Thoracic aorta (tissue), 2 donors: ENCODE measurements at places on chromosomes 4 and X.

DNA sequence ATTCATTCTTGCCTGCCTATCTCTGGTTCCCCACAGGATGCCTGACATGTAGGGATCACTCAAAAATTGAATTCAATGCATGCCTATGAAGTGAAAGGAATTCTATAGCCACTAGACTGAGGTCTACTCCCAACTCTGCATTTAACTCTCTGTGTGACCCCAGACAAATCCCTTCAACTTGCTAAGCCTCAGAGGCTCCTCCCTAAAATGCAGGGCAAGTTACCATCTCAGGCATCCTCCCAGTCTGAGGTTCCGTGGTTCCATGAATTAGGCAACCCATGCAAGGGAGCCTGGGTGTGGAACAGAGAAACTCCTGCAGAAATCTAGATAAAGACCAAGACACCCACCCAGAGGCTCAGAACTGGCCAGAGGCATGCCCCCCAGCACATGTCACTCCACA, 6.6 kb downstream of the SRPX start:
- DNase-seq, result no peak

DNA sequence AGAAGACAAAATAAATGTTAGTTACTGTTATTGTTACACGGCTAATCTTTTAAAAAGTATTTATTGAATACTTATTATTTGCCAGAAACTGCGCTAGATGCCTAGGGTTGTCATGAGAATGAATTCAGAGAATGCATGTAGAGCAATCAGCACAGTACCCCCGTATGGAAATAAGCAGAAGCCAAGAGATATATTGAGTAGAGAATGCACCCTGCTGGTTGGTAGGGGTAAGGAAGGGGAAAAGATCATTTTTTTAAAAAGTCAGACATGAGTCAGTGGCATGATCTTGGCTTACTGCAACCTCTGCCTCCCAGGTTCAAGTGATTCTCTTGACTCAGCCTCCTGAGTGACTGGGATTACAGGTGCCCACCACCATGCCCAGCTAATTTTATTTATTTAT, 13.1 kb upstream of the DRP2 start:
- no peak for DNase-seq

DNA sequence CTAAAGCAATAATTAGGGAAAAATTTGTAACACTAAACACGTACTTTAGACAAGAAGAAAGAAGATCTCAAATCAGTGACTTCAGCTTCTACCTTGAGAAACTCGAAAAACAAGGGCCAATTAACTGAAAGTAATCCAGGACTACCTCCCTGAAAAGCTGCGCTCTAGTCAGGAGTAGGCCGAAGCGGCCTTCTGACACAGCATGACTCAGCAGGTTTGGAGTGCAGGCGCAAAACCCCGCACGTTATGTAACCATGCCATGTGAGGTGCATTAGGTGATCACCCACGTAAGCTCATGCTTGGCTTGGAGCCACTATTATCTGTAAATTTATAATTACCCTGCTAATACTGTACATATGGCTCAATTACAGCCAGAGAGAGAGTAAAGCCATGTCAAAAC, 52.8 kb upstream of the CCDC149 start:
- DNase-seq, result no peak

DNA sequence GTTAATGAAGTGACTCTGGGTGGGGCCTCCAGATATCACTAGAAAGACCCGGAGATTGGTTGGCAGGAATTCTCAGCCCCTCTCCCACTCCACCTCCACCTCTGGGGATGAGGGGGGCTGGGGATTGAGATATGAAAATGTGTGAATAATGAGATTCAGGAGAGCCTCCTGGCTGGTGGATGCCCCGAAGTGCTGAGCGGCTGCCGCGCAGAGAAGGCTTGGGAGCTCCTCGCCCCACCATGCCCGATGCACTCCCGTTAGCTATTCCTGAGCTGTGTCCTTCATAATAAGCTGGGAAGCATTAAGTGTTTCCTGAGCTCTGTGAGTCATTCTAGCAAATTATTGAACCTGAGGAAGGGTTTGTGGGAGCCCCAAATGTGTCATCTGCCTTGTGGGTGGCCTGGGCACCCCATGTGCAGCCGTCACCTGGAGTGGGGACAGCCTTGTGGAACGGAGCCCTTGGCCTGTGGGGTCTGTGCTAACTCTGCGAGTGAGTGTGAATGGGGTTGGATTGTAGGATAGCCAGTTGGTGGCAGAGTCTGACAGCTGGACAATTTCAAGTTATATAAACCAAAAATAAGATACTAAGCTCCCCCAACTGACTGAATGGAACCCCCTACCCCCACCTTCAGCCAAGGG, 4.4 kb upstream of the MAEA start:
- DNase-seq, result no peak

DNA sequence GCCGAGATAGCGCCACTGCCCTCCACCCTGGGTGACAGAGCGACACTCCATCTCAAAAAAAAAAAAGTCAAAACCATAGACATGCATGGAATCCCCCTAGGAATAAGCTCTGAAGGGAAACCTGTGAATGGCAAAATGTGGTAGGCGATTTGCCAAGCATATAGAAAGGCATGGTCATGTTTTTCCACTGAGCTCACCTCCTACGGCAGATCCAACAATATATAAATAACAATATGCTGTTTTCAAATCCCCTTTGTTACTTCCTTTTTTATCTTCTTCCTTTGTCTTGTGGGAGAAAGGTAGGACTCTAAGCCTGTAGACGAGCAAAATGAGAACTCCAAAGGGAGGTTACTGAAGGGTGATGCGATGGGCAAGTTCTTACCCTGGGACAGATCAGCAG, 219.0 kb downstream of the PALLD start:
- DNase-seq, result no peak

DNA sequence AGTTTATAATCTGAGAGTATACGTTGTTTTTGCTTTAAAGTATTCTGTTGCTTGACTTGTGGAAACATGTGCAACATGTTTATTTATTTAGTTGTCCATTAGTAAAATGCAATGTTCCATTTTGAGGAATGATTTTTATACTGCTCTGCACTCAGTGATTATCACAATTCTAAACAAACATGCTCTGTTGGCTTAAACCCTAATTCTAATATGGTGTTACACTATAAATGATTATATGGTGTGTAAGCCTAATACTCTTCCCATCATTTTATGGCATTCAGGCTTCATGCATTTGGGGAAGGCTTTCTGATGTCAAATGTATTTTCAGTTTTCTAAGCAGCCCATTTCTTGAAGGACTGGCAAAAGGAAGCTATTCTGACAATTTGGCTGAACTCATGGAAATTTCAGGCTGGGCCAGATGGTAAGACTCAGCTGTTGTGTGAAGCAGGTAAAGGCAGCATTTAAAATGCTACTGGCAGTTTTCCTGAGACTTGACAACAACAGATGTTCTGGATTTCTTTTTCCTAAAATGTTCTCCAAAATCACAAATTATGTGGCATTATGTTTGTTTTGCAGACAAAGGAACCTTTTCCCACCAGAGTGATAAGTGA, 336.7 kb upstream of the GNPDA2 start:
- no peak for DNase-seq

- DNase-seq, result no peak
These were observed 1.2 kb upstream of the GATA1 start for GRCh38 chrX:48785186-48785539.

GRCh38 chr4:57426779-57427395, 316.7 kb upstream of the IGFBP7 start:
- peak; percentile 6 for DNase-seq

- DNase-seq, result no peak
These were observed 106.7 kb downstream of the ARHGAP6 start for GRCh38 chrX:11558972-11559371.

GRCh38 chrX:154013614-154014360, 5.9 kb downstream of the IRAK1 start:
- no peak for DNase-seq

DNA sequence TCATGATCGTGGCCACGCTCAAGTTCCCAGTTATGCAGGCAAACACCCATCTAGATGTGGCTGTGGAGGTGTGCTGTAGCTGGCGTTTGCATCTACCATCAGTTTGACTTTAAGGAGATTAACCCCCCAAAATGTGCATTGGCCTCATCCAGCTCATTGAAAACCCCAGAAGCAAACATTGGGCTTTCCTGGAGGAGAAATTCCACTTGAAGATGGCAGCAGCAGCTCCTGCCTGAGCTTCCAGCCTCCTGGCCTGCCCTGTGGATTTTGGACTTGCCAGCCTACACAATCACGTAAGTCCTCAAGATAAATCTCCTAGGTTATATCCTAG, 30.2 kb upstream of the SLC25A6 start:
- no peak for DNase-seq

- no peak for DNase-seq
These were observed 86.2 kb downstream of the PHEX start for GRCh38 chrX:22118161-22118830.

GRCh38 chr4:75031775-75032174, 98.9 kb downstream of the PARM1 start:
- no peak for DNase-seq

GRCh38 chrX:48493890-48494364, 14.9 kb upstream of the PORCN start:
- no peak for DNase-seq

- DNase-seq, result no peak
These were observed 8.7 kb downstream of the CLRN2 start for GRCh38 chr4:17523662-17524061.

- no peak for DNase-seq
These were observed 1156.1 kb downstream of the FAT4 start for GRCh38 chr4:126470862-126471261.

DNA sequence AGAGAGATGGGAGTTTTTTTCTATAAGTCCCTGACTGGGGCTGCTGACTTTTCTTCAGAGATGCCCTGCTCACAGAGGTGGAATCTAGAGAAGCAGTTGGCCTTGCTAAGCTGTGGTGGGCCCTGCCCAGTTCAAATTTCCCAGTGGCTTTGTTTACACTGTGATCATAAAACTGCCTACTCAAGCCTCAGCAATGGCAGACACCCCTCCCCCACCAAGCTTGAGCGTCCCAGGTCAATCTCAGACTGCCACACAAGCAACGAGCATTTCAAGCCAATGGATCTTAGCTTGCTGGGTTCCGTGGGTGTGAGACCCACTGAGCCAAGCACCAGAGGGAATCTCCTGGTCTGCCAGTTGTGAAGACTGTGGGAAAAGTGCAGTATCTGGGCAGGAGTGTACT, 199.8 kb upstream of the WDFY3 start:
- DNase-seq, result no peak

DNA sequence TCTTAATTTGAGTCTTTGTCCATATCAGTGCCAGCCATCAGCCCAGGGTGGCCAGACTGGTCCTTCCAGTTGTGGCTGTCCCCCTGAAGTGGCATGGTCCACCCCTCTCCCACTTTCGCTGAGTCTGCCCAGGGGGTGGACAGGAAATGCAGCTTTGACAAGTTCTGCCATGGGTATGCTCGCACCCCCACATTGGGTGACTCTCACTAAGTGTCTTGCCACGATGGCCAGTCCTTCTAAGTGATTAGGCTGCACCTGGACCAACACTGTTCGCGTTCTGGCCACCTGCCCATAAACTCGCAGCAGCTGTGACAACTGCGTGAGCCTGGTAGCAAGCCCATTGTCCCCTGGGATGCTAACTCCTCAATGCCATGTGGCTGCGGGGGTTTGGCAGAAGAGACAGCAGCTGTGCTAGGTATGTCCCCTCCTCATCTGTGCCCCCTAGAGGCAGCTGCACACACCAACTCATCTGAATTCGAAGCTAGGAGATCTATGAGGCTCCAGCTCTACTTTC, 10.0 kb upstream of the LNX1 start:
- DNase-seq, result no peak
